ENCODE measurements at places on chromosomes 5 and 9. TPM values are rescaled to one million over a fixed set of nuclear protein-coding genes. Genes with fewer than 3 reads are reported as not detected.

CYSRT1 gene
- 4.6 TPM for total RNA-seq

ESM1 gene
- not detected for total RNA-seq

LMNB1 gene
- 84.0 TPM for total RNA-seq

IL3 gene
- total RNA-seq, result not detected

GABRA1 gene
- total RNA-seq, result not detected

NR5A1 gene
- 0.09 TPM for total RNA-seq
